Stimulated activated CD8-positive, alpha-beta memory T cell treated with anti-CD3 and anti-CD28 coated beads, Interleukin-7, amount 100 ng/mL, for 24 hours (primary cell): ENCODE measurements at places on chromosomes 1 and 21.

- DNase-seq: no peak
Measured at GRCh38 chr1:226407199-226407496, 745 bp downstream of the PARP1 start.

DNA sequence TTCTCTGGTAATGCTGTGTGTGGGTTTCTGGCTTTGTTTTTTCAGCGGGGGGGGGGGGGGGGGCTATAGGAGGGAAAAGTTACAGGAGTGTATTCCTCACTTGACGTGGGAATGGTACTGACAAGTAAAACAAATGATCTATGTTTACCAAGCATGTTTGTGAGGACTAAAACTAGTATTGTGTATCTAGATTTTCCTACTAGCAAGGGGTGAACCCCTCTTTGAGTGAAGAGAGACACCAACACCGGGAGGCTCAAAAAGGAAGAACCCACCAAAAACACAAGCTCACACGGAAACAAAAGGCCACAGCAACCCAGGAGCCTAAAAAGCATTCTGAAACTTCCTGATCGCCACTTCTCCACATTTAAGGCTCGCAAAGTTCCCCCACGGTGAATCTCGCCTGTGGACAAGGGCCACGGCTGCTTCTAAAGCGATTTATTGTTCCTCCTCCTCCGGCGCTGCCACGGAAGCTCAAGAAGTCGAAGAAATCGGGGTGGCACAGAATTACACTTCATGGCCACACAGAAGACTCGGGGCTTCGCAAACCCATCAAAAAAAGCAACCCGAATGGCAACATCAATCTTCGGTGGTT is 703 bp downstream of the PUM1 start:
- peak; percentile 3 for DNase-seq

DNA sequence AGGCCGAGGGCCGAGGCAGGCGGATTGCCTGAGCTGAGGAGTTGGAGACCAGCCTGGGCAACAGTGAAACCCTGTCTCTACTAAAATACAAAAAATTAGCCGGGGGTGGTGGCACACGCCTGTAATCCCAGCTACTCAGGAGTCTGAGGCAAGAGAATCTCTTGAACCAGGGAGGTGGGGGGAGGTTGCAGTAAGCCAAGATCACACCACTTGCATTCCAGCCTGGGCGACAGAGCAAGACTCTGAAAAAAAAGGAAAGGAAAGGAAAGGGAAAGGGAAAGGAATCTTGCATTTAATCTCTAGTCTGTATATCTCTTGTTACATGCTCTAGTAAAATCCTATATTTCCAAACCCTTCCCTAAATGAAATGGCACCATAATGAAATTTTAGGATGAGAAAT is 328.3 kb upstream of the ADGRL2 start:
- DNase-seq: no peak

DNA sequence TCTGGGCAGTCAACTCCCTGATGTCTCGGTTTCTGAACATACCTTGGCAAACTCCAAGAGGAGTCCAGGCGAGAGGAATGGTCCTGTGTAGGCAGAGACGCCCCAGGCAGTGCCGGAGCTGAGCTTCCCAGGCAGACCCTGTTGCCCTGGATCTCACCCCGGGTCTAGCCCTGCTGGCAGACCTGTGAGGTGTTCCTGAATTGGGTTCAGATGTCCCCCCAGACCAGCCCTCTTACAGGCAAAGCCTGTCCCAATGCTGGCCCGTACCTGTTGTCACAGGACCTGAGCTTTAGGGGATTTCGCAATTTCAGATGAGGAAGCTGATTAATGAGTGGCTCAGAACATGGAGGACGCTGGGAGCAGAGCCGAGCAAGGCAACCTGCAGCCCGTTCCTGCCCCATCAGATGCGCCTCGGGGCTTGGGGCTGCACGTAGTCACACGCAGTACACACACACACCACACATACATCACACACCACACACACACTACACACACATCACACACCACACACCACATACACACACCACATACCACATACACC is 38.5 kb upstream of the PDE9A start:
- peak; percentile 20 for DNase-seq

- no peak for DNase-seq
Measured at GRCh38 chr1:26799479-26800142, 11.9 kb downstream of the PIGV start.

- DNase-seq: no peak
Measured at GRCh38 chr21:40130476-40130875, 263.2 kb downstream of the PCP4 start.

- no peak for DNase-seq
Measured at GRCh38 chr1:34005309-34005708, 141.4 kb downstream of the HMGB4 start.

GRCh38 chr1:10980094-10980577 is 32.3 kb upstream of the TARDBP start:
- no peak for DNase-seq

GRCh38 chr21:38774152-38774551 is 31.6 kb upstream of the ETS2 start:
- DNase-seq: no peak

DNA sequence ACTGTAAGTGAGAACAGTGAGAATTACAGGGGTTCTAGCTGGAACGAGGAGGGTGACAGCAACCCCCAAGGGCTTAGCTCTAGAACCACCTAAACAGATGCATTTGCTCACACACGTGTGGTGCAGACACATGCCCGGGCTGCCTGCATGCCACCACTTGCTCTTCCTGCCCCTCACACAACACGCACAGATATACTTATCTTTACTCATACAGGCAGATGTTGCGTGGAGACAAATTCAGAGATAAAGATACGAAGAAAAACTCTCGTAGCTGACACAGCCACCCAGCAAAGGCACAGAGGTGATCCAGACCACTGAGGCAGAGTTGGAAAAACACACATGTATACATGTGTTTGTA is 13.5 kb downstream of the VANGL1 start:
- DNase-seq: no peak

DNA sequence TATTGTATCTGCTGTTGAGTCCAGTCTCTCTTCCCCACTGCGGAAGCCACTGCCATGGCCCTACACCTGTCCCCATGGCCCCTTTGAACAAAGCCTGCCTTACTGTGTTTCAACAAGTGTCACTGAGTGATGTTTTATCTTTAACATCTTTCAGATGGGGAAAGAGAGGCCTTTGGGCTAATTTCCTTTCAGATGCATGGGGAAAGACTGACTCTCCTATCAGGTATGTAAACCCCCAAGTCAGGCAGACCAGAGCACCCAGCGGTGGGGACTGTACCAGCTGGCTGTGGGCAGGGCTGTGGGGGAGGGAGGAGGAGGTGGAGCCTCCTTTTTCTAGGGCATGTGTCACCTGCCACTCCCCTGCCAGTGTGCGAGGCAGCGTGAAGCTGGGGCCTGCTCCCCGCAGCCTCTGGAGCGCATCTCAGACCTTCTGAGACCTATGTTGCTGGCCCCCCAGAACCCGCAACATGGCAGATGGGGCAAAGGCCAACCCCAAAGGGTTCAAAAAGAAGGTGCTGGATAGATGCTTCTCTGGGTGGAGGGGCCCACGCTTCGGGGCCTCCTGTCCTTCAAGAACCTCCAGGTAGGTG is at the start of gene PLA2G2F:
Gene PLA2G2F (plus strand): TSS at position 363 of the 590 bp plus-strand sequence. CDS start 105 bp downstream, at position 468.
- no peak for DNase-seq

GRCh38 chr1:101709721-101710120 is 287.0 kb downstream of the OLFM3 start:
- DNase-seq: no peak

GRCh38 chr21:46517361-46517760 is 58.7 kb downstream of the DIP2A start:
- no peak for DNase-seq

GRCh38 chr1:1402072-1402900 is 3.2 kb upstream of the CCNL2 start:
- DNase-seq: no peak

DNA sequence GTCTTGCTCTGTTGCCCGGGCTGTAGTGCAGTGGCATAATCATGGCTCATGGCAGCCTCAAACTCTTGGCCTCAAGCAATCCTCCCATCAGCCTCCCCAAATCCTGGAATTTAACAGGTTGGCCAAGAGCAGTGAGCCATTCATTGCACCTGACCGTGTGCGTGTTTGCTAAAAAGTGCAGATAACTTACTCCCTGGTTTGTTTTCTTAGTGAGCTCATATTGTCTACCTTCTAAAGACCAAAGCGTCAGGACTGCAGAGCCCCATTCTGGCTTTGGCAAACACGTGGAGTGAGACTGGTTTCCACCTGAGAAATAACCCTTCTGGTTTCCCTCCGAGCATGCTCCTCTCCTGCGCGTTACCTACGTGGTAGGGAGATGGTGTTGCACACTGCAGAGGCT is 32.2 kb upstream of the CA6 start:
- DNase-seq: no peak

GRCh38 chr1:19737104-19737825 is 62.5 kb downstream of the TMCO4 start:
- no peak for DNase-seq

GRCh38 chr1:205344066-205344928 is 12.4 kb downstream of the KLHDC8A start:
- no peak for DNase-seq

DNA sequence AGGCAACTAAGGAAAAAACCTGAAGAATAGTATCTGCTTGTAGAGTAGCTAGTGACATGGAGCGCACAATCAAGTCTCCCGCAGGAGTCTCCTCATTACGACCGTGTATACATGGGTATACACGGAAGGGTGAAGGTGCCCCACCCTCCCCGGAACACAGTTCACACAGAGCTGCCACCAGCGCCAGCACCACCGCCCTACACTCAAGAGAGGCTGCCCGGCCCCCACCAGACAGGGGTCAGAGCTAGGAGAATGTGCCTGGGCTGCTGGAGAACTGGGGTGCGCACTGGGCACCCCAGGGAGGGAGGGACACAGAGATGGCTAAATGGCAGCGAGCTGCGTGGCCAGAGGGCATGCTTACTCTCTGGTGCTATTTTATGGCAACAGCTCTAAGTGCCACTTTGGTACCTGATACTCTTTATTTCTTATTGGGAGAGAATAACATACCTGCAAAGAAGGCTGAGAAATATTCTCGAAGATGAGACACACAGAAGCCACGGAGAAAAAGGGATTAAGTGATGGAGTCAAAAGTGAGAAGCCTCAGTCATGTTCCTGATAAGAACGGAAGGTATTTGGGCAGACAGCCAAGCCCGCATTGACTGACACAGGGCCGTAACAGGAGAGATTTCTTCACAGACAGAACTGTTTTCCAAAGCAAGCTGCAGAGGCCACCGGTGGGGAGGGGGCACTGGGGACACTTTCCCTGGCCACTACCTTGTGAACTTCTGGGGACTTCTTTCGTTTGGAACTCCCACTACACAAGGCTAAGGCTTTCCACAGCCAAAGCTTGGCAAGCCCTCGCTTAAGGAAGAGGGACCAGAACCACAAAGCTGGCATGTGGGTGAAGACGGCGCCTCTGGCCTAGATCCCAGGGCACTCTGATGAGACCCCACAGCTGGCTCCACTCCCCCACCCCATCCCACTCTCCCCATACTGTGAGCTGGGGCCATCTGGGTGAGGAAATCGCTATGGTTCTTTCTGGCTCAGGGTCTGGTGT is 108.0 kb downstream of the PGBD5 start:
- DNase-seq: no peak

DNA sequence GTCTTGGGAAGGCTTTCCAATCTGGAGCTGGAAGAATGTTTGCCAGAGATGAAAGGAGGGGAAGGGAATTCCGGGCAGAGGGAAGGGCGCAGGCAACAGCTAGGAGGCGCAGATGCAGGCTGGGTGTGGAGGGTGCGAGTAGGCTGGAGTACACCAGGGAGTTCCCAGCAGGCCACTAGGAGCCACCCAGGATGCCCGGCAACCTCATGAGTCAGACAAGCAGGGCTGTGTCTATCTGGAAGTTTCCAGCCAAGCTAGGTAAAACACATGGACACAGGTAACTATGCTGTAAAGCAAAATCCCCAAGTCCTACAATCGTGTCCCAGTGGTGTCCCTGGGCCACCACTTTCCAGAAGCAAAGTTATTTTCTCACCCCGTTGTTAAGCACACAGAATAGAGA is 990 bp upstream of the NBL1 start:
- no peak for DNase-seq

- DNase-seq: no peak
Measured at GRCh38 chr1:111127923-111128643, 11.8 kb downstream of the DRAM2 start.

GRCh38 chr21:42989816-42990650 is 15.7 kb downstream of the PKNOX1 start:
- no peak for DNase-seq

GRCh38 chr1:109977225-109977624 is 7.3 kb upstream of the AHCYL1 start:
- DNase-seq: no peak

- no peak for DNase-seq
Measured at GRCh38 chr1:116699605-116700004, 32.1 kb upstream of the IGSF3 start.

DNA sequence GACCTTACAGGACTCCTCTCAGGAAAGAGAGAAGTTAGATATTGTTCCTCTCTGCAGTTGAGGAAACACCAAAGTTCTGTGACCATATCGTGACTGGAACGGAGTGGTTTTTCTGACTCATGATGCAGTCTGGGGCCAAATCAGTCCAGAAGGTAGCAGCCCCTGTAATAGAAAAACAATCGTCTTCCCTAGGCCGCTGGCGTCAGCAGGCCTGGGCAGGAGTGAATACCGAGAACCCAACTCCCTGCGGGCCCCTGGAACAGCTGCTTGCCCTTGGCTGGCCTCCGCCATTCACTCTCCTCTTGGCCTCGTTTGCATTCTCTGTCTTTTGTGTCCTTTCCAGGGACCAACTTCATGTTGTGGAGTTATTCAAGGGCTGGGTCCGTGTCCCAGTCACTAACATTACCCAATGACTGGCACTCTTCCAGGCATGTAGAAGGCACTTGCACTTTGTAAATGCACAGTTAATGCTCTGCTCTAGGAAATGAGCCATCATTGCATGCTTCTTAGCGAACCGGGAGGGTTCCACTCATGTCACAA is 10.9 kb upstream of the CD101 start:
- no peak for DNase-seq

DNA sequence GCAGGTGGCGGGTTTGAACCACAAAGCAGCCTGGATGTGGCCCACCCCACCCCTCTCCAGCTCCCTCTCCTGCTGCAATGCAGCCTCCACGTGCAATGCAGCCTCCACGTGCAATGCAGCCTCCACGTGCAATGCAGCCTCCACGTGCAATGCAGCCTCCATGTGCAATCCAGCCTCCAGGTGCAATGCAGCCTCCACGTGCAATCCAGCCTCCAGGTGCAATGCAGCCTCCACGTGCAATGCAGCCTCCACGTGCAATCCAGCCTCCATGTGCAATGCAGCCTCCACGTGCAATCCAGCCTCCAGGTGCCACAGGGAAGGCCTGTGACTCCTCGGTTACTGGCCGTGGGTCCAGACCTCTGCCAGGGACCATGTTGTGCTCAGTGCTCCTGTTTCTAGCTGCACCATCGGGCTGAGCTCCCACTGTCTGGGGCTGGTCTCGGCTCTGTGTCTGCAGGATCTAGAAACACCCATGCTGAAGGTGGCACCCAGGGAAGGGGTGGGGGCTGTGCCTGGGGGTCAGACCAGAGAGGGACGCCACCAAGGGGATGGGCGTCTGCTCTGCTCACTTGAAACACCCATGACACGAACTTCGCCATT is 11.9 kb upstream of the LRRC3 start:
- no peak for DNase-seq
